ENCODE measurements at places on chromosomes 2 and 18. TPM values are rescaled to one million over a fixed set of nuclear protein-coding genes. Genes with fewer than 3 reads are reported as not detected.

DNA sequence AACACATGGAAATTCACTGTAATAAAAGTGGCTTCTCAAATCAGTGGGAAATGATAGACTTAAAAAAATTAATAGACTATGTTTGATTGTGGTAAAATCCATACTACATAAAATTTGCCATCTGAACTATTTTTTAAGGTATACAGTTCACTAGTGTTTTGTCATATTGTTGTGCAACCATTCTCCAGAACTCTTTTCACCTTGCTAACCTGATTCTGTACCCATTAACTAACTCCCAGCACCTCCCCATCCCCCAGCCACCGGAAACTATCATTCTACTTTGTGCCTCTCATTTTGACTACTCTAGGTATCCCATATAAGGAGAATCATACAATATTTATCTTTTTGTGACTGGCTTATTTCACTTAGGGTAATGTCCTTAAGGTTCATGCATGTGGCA, 153.3 kb downstream of the PTPRM start:
- DNase-seq = no peak

The KIF1A gene
- 2.0 TPM for total RNA-seq

GRCh38 chr2:199144546-199144945, 313.2 kb downstream of the SATB2 start:
- no peak for DNase-seq

DNA sequence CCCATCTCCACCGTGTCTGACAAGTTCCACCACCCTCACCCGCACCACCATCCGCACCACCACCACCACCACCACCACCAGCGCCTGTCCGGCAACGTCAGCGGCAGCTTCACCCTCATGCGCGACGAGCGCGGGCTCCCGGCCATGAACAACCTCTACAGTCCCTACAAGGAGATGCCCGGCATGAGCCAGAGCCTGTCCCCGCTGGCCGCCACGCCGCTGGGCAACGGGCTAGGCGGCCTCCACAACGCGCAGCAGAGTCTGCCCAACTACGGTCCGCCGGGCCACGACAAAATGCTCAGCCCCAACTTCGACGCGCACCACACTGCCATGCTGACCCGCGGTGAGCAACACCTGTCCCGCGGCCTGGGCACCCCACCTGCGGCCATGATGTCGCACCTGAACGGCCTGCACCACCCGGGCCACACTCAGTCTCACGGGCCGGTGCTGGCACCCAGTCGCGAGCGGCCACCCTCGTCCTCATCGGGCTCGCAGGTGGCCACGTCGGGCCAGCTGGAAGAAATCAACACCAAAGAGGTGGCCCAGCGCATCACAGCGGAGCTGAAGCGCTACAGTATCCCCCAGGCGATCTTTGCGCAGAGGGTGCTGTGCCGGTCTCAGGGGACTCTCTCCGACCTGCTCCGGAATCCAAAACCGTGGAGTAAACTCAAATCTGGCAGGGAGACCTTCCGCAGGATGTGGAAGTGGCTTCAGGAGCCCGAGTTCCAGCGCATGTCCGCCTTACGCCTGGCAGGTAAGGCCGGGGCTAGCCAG, 1.2 kb downstream of the ONECUT2 start:
- DNase-seq = no peak

The AFG3L2 gene
- 136 TPM for total RNA-seq

GRCh38 chr18:69518989-69519388, 118.3 kb downstream of the DOK6 start:
- no peak for DNase-seq

GRCh38 chr2:239381709-239382134, 19.1 kb downstream of the HDAC4 start:
- DNase-seq = no peak

DNA sequence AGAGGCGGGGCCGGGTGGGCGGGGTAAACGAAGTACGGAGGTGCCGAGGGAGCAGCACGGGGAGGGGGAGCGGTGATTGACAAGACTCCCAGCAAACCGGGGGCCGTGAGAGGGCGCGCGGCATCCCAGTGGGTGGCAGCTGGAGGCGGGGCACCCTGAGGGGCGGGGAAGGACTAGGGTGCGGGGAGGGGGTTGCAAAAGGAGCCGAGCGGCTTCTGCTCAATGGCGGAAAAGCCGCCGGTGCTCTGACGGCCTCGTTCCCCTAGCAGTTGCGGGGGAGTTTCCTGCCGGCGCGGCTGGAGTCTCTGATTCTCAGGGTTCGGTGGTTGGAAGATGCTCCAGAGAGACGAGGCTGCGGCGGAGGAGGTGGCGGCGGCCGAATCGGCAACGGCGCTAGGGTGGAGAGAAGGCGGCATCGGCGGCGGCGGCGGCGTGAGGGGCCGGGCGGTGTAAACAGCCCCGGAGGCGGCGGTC, at the start of gene PPM1B:
TSS of gene PPM1B (plus strand) at position 195 of the 474 bp plus-strand sequence. CDS start 32,325 bp downstream, outside the sequence.
- peak; percentile 100 for DNase-seq

The PKP4 gene
- total RNA-seq = 47.6 TPM

The SPATA3 gene
- not detected for total RNA-seq

DNA sequence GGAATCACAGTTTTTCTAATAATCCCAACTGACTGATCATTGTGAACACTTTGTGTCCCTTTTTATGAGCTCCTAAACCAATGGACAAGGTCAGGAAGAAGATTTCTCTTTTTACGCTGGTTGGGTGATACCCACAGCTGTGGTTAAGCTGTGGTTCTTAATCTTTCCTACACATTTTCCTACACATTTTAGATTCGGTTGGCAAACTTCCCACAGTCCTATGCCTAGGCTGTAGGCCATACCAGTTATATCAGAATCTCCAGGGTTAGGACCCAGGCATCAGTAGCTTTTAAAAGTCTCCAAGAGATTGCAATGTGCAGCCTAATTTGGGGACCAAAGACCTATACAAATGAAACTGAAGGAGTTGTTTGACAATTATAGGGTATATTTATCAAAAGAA, 203.0 kb downstream of the SP3 start:
- DNase-seq = no peak
